ENCODE measurements at places on chromosomes 11 and 22.

- no peak for DNase-seq
These were observed 36.9 kb upstream of the KLHL35 start for GRCh38 chr11:75469785-75470405.

- DNase-seq: no peak
These were observed 5.4 kb upstream of the SLC35C1 start for GRCh38 chr11:45799562-45799961.

- DNase-seq: no peak
These were observed 205.0 kb upstream of the PGR start for GRCh38 chr11:101334581-101334980.

DNA sequence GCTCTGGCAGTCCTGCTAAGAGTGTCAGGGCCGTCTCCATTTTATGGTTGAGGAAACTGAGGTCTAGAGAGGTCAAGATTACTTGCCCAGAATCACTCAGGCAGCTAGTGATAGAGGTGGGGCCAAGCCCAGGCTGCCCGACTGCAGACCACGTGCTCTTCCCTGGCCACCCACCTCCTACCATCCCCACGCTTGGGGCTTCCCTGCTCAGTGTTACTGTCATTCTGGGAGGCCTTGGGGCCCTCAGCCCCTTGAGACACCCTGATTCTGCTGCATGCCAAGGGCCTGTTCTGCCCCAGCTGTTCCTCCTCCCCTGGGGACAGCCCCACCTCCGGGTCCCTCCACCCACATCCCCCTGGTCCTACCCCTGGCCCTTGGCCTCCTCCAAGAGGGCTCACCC is 17.2 kb upstream of the TAB1 start:
- no peak for DNase-seq

GRCh38 chr11:46038529-46038928 is 82.7 kb downstream of the PHF21A start:
- DNase-seq: no peak

DNA sequence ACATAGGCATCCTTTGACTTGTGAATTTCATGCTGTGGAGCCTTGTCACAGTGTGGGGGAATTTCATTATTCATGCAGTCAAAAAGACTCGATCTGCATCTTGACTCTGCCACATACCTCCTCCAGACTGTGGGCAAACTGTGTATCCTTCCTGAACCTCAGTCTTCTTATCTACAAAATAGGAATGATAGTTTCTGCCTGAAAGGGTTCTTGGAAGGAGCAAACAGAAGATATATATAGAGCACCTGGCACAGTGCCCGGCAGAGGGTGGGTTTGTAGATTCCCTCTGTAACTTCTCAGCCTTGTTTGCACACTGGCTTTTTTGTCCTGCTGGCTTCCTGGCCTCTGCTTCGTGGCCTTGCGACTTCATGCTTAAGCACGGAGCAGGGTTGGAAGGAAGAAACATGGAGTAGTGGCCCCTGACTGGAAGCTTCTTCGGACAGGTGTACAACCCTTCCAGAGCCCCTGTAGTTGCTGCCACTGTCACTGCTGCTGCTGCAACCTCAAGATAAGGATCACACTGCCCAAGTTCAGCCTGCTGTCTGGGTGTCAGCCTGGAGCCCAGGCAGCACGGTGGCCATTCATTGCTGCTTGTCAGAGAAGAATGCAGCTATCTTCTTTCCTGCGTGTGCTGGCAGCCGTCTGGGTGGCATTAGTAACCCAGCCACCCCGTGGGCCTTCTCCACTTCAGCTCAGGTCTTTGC is 106.4 kb downstream of the MICAL2 start:
- DNase-seq: no peak

DNA sequence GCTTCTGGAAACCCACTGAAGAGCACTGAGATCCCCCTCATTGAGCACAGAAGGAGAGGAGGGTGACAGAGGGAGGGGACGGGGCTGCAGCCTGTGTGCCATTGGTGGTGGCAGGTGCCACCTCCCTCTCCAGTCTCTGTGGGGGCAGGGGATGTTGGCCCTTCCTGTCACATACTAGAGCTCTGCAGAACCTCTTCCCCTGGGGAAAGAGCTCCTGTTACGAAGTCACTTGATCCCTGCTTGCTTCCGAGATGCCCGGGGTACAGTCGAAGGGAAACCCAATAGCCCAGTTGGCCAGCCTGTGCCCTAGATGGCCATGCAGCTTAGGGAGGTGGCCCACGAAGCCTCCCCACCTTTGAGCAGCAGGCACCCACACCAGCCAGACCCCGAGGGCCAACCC is 29.4 kb downstream of the DAGLA start:
- no peak for DNase-seq

DNA sequence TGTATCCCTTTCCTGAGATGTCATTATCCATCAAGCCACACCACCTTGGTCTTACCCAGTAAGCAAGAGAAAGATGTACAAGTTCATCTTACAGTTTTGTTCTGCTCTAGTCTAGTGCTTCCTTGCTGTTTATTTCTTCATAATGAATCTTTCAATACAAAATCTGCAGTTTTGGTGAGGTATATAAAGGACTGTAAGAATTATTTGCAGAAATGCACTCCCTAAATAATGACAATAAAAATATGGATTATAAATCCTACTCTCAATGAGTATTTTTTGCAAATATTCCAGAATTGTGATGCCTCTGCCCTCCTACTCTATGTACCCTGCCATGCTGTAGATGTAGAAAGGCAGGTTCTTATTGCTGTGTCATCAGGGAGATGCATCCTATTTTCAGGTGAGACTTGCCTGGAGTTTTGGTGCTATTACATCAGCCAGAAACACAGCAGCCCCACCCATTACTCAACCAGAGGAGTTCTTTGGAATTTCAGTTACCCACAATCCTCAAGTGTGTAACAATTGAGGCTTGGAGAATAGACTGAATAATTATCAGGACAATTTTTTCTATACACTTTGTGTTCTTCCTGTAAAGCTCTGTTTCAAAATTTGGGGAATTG is at the start of gene OR10S1:
Gene OR10S1 (minus strand): TSS at position 51 of the 617 bp plus-strand sequence. CDS start 117 bp downstream, outside the sequence.
- no peak for DNase-seq

DNA sequence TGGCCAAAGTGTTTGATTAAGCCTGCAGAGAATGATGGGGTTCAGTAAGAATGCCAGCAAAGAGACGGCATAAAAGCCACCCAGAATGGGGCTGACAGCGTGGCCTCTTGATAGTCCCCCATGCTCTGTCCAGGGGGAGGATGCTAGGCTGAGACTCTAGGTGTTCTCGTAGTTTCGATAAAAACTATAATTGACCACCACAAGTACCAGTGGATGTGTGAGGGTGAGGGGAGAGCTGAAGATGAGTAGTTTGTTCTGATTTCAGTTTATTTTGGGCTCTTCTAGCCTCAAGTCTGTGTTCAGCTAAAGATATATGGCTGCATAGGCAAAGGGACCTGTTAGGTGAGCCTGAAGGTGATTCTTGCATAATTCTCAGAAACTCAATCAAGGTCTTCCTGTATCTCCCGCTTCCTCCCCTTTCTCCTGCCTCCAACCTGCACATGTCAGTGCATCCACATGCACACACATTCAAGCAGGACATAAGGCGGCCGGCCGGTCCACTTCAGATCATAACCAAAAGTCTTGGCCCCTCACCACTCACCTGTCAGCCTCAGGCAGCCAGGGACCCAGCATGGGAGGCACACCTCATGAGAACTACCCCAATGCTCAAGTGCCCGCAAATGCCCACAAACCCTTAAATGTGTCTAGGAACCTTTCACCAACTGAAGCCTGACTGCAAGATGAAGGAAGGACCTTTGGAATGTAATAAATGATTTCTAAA is 31.2 kb downstream of the FLI1 start:
- DNase-seq: no peak

- DNase-seq: no peak
These were observed 1303.9 kb downstream of the BRD1 start for GRCh38 chr22:48523761-48524160.
